ENCODE measurements at places on chromosomes 12 and 14.

DNA sequence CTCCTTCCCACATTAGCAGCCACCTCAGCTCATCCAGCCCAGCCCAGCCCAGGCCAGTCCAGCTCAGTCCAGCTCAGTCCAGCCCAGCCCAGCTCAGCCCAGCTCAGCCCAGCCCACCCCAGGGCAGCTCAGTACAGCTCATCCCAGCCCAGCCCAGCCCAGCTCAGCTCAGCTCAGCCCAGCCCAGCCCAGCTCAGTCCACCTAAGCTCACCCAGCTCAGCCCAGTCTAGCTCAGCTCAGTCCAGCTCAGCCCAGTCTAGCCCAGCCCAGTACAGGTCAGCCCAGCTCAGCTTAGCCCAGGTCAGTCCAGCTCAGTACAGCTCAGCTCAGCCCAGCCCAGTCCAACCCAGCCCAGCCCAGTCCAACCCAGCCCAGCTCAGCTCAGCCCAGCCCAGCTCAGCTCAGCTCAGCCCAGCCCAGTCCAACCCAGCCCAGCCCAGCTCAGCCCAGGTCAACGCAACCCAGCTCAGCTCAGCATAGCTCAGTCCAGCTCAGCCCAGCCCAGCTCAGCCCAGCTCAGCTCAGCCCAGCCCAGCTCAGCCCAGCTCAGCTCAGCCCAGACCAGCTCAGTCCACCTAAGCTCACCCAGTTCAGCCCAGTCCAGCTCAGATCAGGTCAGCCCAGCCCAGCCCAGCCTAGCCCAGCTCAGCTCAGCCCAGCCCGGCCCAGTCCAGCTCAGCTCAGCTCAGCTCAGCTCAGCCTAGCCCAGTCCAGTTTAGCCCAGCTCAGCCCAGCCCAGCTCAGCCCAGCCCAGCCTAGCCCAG, 63.0 kb downstream of the TMEM121 start:
- no peak for DNase-seq

GRCh38 chr12:127925971-127926370, 341.0 kb upstream of the TMEM132C start:
- no peak for DNase-seq

GRCh38 chr12:9449181-9449580, 158.5 kb downstream of the KLRB1 start:
- DNase-seq = no peak

GRCh38 chr12:113795445-113795844, 170.7 kb downstream of the RBM19 start:
- no peak for DNase-seq

- DNase-seq = no peak
Observed at GRCh38 chr14:101853455-101854018, 92.0 kb downstream of the PPP2R5C start.

All from GM12865 (cell line).